T-helper 17 cell (primary cell): ENCODE measurements at places on chromosomes 2 and 18. TPM values are rescaled to one million over a fixed set of nuclear protein-coding genes. Genes with fewer than 3 reads are reported as not detected.
A peak's percentile ranks its signal among the peaks of the same experiment; 100 is the strongest.

The THSD7B gene
- total RNA-seq = not detected

DNA sequence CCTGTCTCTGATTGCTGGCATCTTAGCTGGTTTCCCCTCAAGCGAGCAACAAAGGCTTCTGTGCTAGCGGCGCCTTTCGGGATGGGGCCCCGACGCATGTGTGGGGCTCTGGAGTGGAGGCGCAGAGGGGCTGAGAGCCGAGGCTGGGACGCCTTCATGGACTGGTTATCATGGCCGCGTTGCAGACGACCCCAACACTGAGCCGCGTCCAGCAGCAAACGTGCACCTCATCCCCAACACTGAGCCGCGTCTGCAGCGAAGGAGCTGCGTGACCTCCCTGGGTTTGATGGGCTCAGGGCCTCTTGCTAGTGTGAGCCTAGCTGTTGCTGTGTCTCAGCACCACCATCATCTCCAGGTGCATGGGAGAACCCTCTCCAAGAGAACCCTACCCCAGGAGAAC, 123.7 kb upstream of the CTDP1 start:
- peaks cover 6% of the 10 kb centered on the region for H3K27me3 ChIP-seq
- H3K4me3 ChIP-seq = no peak overlapping the region
- H3K4me1 ChIP-seq = peaks cover 3% of the 10 kb centered on the region
- H3K36me3 ChIP-seq = no peaks in the 10 kb centered on the region
- H3K27ac ChIP-seq = no peak overlapping the region

DNA sequence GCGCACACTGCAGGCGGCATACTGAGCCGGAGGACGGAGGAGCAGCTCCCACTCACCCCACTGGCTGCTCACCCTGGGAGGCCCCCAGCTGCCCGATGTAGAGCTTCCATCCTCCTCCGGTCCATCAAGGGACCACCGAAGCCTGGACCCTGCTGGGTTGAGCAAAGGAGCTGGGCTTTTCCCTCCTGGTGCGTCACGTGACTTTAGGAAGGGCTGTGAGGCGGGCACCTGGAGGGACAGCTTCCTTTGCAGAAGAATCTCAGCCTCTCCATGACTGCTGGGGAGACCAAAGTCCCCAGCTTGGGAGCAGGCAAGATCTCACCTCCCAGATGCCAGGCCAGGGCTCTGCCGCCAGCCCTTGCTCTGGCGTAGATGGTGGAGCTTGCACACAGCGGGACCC, 102.7 kb downstream of the TWIST2 start:
- H3K4me3 ChIP-seq = no peak overlapping the region
- H3K36me3 ChIP-seq = no peaks in the 10 kb centered on the region
- H3K27ac ChIP-seq = no peak overlapping the region
- no peak for DNase-seq
- H3K4me1 ChIP-seq = peaks cover 12% of the 10 kb centered on the region
- H3K27me3 ChIP-seq = peaks cover 14% of the 10 kb centered on the region

GRCh38 chr2:37566517-37566981, 104.9 kb downstream of the CDC42EP3 start:
- no peak overlapping the region for H3K4me3 ChIP-seq
- no peaks in the 10 kb centered on the region for H3K36me3 ChIP-seq
- no peak for DNase-seq

DNA sequence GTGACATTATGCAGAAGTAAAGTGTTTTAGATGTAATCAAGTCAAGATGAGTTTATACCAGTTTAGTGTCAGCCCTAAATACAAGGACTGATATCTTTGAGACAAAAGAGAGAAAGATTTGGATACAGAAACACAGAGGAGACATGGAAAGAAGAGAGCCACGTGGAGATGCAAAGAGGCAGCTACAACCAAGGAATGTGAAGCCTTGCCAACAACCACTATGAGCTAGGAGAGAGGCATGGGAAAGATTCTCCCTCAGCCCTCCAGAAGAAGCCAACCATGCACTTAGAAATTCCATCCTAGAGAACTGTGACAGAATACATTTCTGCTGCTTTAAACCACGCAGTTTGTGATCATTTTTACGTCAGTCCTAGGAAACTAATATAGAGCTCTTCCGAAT, 217.2 kb downstream of the DOK6 start:
- peak overlapping the region; percentile 17 for H3K27ac ChIP-seq
- H3K36me3 ChIP-seq = peaks cover 5% of the 10 kb centered on the region
- peaks cover 3% of the 10 kb centered on the region for H3K4me1 ChIP-seq
- no peak overlapping the region for H3K4me3 ChIP-seq
- H3K27me3 ChIP-seq = no peaks in the 10 kb centered on the region

The SLC8A1 gene
- 1.4 TPM for total RNA-seq

GRCh38 chr2:72081451-72081850, 66.2 kb downstream of the CYP26B1 start:
- peaks cover 15% of the 10 kb centered on the region for H3K27me3 ChIP-seq
- no peak overlapping the region for H3K27ac ChIP-seq
- DNase-seq = no peak
- peaks cover 2% of the 10 kb centered on the region for H3K36me3 ChIP-seq
- H3K4me1 ChIP-seq = no peaks in the 10 kb centered on the region
- no peak overlapping the region for H3K4me3 ChIP-seq

GRCh38 chr2:160005908-160006307, 56.5 kb downstream of the PLA2R1 start:
- no peaks in the 10 kb centered on the region for H3K36me3 ChIP-seq
- H3K27me3 ChIP-seq = peaks cover 56% of the 10 kb centered on the region

DNA sequence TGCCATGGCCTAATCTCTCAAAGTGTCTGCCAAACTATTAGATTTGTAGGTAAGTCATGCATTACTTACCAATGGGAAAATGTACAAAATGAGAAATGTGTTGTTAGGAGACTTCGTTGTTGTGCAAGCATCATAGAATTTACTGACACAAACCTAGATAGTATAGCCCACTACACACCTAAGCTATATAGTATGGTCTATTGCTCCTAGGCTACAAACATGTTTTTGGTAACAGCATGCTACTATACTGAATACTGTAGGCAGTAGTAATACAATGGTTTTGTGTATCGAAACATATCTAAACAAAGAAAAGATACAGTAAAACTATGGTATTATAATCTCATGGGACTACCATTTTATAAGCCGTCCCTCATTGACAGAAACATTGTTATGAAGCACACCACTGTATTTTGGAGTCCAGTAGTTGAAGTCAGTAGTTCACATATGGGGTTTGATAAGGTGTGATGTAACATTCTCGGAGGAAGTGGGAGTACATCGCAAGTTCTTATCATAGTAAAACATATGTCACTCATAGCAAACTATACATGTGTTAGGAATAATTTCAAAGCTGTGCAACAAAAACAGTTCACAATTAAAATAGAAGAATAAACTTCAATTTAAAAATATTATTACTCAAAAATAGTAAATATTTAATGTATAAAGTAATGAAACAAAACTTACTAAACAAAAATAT, 12.0 kb upstream of the GTF2A1L start:
- H3K27me3 ChIP-seq = peaks cover 8% of the 10 kb centered on the region
- H3K27ac ChIP-seq = no peak overlapping the region
- no peaks in the 10 kb centered on the region for H3K36me3 ChIP-seq
- DNase-seq = no peak
- no peaks in the 10 kb centered on the region for H3K4me1 ChIP-seq
- H3K4me3 ChIP-seq = no peak overlapping the region

DNA sequence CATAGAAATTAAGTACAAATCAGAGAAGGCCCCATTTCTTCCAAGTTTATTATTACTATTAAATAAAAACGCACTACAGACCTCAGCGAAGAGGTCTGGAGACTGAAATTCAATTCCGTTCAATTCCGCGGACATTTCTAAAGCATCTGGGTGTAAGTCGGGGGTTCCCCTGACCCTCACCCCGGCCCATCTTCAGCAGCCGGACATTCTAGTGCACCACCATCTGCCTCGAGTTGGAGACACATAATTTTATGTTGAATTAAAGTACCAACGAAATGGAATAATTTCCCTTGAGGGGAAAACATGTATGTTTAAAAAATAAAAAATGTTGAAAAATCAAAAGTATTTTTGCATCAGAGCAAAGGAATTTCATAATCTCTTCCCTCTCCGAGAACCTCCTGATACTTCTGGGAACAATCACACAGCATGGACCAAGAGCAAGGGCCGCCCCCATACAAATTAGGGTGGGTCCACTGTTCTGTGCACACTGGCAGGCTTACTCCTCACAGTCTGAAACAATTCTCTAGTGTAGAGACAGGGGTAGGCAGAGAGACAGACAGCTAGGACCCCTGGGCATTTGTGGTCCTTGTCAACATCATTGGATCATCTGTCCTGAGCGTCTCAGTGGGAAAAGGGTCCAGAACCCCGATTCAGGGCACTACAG, 29.3 kb downstream of the MBP start:
- peaks cover 11% of the 10 kb centered on the region for H3K36me3 ChIP-seq
- H3K4me1 ChIP-seq = peaks cover 83% of the 10 kb centered on the region
- H3K4me3 ChIP-seq = no peak overlapping the region
- peak overlapping the region; percentile 97 for H3K27ac ChIP-seq

- H3K27me3 ChIP-seq = peaks cover 6% of the 10 kb centered on the region
- H3K36me3 ChIP-seq = no peaks in the 10 kb centered on the region
- H3K4me3 ChIP-seq = no peak overlapping the region
- H3K4me1 ChIP-seq = peaks cover 2% of the 10 kb centered on the region
Observed at GRCh38 chr2:67318993-67319481, 78.1 kb upstream of the ETAA1 start.

DNA sequence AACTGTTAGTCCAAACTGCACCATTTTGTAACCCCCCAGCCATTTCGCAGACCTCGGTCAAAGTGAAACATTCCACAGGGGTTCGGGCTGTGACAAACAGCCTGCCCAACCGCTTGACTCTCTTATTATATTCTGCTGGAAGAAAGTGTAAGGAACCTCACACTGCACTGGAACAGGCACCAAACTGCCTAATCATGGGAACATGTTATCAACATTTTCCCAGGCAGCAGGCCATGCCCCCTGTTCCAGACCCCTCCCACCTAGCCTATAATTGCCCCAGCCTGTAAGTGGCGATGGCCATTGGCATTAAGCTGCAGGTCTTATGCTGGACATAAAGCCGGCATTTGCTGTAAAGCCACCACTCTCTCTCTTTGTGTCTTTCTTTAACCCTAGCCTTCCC, 16.9 kb downstream of the LYG2 start:
- no peak overlapping the region for H3K4me3 ChIP-seq
- H3K36me3 ChIP-seq = peaks cover 5% of the 10 kb centered on the region

- no peak overlapping the region for H3K4me3 ChIP-seq
- no peaks in the 10 kb centered on the region for H3K27me3 ChIP-seq
Observed at GRCh38 chr2:140154706-140155105, 1374.5 kb upstream of the NXPH2 start.

GRCh38 chr2:226561962-226562361, 237.7 kb downstream of the IRS1 start:
- H3K27ac ChIP-seq = no peak overlapping the region
- H3K36me3 ChIP-seq = peaks cover 2% of the 10 kb centered on the region
- no peak overlapping the region for H3K4me3 ChIP-seq
- DNase-seq = no peak

DNA sequence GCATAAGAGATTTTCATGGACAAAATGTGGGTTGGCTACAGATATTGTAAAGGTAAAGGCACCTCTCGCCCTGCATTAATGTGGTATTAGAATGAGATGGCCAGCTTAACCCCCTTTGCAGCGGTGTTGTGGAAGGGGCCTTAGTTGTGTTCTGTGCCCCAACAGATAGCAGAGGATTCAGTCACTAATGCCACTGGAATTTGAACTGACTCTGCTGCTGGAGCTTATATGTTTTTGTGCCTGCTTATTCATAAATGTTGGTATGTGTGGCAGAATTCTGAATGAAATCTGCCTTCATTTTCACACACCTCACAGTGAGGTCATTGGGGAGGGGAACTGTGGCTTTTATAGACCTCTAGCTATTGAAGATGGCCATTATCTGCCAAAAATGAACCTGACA, 90.7 kb upstream of the ITGA6 start:
- no peak overlapping the region for H3K4me3 ChIP-seq
- no peak for DNase-seq
- peaks cover 4% of the 10 kb centered on the region for H3K27me3 ChIP-seq
- H3K36me3 ChIP-seq = no peaks in the 10 kb centered on the region

The TEX44 gene
- not detected for total RNA-seq

The FAM228A gene
- 0.52 TPM for total RNA-seq

DNA sequence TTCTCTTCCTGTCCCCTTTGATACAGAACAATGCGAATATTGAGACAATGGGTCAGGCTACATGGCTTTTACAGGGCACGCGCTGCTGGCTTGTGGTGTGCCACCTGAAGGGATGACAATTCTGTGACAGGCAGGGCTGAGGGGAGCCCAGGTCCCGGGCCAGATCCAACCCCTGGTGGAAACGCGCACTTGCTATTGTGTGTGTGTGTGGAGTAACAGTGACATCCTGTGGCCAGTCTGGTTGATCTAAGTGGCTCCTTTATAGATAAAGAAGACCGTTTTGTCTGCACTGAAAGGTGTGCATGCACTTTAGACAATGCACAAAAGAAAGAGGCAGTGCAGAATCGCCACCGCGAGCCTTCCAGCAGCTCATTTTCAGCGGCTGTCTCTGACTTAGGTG, 273.6 kb downstream of the HRH4 start:
- H3K36me3 ChIP-seq = no peaks in the 10 kb centered on the region
- peaks cover 15% of the 10 kb centered on the region for H3K27me3 ChIP-seq
- no peak overlapping the region for H3K27ac ChIP-seq

The RIT2 gene
- not detected for total RNA-seq

DNA sequence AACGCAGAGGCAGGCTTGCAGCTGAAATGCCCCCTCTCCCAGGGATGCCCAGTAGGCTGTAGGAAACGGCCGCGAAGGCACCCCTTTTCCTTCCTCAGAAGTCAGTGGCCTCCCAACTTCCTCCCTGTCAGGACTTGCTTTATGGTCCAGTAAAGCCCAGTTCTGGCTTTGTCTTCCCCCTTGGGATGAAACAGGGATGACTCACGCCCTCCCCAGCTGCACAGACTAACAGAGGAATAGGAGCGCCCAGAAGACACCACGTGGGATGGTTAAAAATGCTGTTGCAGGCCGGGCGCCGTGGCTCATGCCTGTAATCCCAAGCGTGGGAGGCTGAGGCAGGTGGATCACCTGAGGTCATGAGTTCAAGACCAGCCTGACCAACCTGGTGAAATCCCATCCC, 6.9 kb downstream of the CREG2 start:
- H3K36me3 ChIP-seq = peaks cover 3% of the 10 kb centered on the region
- no peaks in the 10 kb centered on the region for H3K4me1 ChIP-seq
- H3K27me3 ChIP-seq = peaks cover 13% of the 10 kb centered on the region
- DNase-seq = no peak
- H3K27ac ChIP-seq = no peak overlapping the region
- no peak overlapping the region for H3K4me3 ChIP-seq

DNA sequence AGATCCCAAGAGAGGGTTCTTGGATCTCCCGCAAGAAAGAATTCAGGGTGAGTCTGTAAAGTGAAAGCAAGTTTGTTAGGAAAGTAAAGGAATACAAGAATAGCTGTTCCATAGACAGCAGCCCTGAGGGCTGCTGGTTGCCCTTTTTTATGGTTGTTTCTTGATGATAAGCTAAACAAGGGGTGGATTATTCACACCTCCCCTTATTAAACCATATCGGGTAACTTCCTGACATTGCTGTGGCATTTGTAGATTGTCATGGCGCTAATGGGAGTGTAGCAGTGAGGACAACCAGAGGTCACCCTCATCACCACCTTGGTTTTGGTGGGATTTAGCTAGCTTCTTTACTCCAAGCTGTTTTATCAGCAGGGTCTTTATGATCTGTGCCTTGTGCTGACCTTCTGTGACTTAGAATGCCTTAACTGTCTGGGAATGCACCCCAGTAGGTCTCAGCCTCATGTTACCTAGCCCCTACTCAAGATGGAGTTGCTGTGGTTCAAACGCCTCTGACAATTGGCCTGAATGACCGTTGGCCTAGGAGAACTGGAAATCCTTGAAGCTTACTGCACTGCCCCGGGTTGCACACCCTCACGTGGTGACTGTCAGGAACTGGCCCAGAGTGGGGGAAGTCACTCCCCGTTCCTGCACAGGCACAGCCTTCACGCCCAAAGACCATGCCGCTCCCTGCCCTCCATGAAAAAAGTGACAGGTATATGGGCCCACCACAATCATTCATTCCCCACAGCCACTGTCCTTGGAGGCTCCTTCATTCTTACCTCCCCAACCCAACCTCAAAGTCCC, 136.9 kb downstream of the SEPTIN10 start:
- H3K27me3 ChIP-seq = peaks cover 18% of the 10 kb centered on the region
- no peak for DNase-seq
- H3K4me1 ChIP-seq = peaks cover 2% of the 10 kb centered on the region
